RPMI7951 (cell line): ENCODE measurements at places on chromosomes 13 and 19. TPM values are rescaled to one million over a fixed set of nuclear protein-coding genes. Genes with fewer than 3 reads are reported as not detected.

The THSD8 gene
- total RNA-seq: not detected in 2 replicates

The NCAN gene
- total RNA-seq: 0.12 TPM in 1 of 2 replicates, not detected in the other

The NALCN gene
- total RNA-seq: 2.9 and 3.2 TPM in 2 replicates

The COX7A1 gene
- 6.1 and 7.0 TPM in 2 replicates for total RNA-seq

The FPR3 gene
- total RNA-seq: 0.60 and 0.98 TPM in 2 replicates

The RFPL4A gene
- 0.24 TPM in 1 of 2 replicates, not detected in the other for total RNA-seq

The ZNF135 gene
- total RNA-seq: 0.72 and 0.88 TPM in 2 replicates

The PGLYRP1 gene
- not detected in 2 replicates for total RNA-seq

The CLIP3 gene
- 1.7 and 2.0 TPM in 2 replicates for total RNA-seq

The DENND1C gene
- not detected in 2 replicates for total RNA-seq

The CTXN1 gene
- total RNA-seq: 1.2 and 2.6 TPM in 2 replicates
